ENCODE measurements at places on chromosomes 7 and 10.

GRCh38 chr10:46539596-46540411 lies 16.7 kb downstream of the GPRIN2 start:
- DNase-seq: no peak

GRCh38 chr10:63106111-63106755 lies 26.9 kb upstream of the NRBF2 start:
- no peak for DNase-seq

- DNase-seq: peak; percentile 90
Observed at GRCh38 chr10:110918643-110919348, at the start of gene BBIP1. BBIP1 (minus strand) TSS chr10:110919180; CDS start chr10:110918157, 1,023 bp downstream.

DNA sequence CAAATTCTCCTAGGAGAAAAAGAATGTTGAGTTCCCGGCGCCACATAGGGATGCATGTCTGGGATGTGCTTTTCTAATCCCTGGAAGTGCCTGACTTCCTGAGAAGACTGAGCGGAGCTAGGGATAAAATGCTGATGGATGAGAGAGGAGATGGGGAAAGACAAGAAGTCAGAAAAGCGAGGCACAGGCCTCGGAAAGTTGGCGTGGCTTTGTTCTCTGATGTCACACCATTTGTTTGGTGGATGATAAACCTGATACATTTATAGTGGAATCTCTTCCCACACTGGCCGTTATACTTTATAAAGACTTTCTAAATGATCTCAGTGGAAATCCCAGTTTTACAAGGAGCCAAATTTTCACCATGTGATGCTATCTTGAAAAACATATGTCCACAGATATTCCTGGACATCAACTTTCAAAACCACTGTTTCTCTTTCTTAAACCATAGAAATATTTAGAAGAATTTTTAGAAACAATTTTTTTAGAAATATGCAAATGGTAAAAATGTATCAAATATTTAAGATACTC lies 188.8 kb upstream of the SVIL start:
- DNase-seq: no peak

- no peak for DNase-seq
Observed at GRCh38 chr7:116912269-116912909, 40.9 kb upstream of the ST7 start.

DNA sequence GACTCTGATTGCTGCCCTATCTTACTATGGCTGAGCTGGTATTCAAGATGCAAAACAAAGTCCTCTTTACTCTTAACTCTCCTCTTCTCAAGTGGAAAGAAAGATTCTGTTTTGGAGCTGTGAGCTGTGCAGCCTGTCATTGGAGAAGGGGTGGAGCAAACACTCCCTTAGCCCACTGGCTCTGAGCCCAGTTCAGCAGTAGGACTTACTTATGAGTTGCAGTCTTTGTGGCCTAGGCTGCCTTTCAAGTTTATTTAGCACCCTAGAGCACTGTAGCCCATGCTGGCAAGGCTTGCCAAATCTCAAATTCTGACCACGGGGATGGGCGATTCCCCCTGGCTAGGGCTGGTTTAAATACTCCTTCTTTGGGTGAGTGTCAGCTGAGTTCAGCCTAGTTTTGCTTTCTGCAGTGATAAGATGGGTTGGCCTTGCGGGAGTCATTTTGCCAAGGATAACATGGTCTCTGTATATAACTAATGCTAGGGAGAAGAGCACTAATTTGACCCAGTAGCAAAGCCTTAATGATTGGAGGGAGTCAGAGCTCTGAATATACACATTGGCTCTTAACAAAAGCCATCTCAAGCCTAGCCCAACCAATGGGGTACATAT lies 110.2 kb downstream of the MYO3A start:
- no peak for DNase-seq

GRCh38 chr10:5898163-5898562 lies 8.1 kb downstream of the FBH1 start:
- DNase-seq: no peak

DNA sequence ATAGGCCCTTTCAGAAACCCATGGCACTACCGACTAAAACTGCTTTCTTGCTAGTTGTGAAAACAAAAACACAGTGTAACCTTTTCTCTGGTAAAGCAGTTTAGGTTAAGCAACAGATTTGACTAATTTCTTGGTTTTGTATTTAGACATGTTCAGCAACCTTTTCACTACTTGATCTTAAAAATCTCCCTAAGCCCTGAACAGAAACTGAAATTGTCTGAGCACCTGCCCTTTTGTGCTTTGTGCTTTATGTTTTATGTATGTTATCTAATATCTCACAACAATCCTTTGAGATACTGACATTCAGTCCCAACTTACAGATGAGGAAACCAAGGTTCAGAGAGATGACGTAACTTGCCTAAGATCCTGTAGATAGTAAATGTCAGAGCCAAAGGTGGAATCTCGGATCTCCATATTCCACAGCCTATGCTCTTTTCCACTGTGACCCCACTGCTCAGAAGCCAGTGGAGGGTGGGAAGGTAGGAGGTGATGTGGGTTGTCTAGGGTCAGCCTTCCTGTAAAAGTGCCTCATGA lies 146.6 kb downstream of the LCOR start:
- peak; percentile 58 for DNase-seq

DNA sequence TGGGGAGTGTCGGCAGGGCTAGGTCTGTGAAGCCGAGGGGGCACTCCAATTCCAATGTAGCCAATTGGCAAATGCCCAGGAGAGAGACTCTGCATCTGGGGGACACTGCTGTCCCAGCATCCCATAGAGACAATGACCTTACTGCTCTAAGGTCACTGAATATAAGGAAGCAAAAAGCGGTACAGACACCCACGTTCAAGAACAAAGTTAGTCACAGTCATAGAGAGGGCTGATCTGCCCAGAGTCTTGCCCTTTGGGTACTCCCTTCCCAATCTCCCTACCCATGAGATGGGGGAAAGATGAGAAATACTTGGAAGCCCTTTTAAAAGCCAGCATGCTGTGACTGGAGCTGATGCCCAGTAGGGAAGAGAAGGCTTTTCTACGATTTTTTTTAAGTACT lies 76.3 kb upstream of the GSDME start:
- DNase-seq: no peak

GRCh38 chr10:107899075-107899474 lies 734.6 kb upstream of the SORCS1 start:
- no peak for DNase-seq

GRCh38 chr10:131735577-131735976 lies 165.2 kb upstream of the PPP2R2D start:
- no peak for DNase-seq

- no peak for DNase-seq
Observed at GRCh38 chr7:155017834-155018233, 14.9 kb upstream of the PAXIP1 start.

GRCh38 chr10:78578929-78579328 lies 489.8 kb upstream of the ZMIZ1 start:
- peak; percentile 80 for DNase-seq

DNA sequence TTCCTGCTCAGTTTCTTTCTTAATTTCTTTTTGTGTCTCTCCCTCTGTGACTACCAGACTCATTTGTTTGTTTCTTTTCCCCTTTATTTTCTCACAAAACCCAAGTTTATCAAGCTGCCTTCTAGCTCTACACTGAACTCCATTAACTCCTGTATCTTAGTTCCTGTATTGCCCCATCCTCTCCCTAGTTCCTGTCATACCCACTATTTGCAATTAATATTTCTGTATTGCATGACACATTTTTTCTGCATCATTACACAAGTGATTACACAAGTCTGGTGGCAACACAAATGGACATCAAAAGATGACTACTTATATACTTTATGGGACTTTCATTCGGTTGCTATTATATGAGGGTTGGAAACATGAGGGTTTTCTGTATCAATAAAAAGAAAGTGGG lies 26.9 kb upstream of the OR9A4 start:
- no peak for DNase-seq

DNA sequence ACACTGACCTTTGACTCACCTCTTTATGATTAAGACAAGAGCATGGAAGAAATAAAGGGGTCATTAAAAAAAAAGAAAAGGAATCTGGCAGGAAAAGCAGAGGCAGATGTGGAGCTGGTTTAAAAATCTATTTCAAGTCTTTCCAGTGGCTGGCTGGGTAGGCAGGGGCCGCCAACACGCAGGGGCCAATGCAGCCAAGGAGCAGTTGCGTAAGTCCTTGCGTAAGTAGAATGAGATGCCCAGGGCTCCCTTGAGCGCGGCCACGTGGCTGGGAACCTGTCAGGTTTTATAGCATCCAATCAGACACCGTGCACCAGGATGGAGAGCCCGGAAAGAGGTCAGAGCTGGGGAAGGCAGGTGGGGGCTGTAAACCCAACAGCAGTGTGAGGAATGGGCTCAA lies 123.8 kb upstream of the INSYN2A start:
- no peak for DNase-seq

DNA sequence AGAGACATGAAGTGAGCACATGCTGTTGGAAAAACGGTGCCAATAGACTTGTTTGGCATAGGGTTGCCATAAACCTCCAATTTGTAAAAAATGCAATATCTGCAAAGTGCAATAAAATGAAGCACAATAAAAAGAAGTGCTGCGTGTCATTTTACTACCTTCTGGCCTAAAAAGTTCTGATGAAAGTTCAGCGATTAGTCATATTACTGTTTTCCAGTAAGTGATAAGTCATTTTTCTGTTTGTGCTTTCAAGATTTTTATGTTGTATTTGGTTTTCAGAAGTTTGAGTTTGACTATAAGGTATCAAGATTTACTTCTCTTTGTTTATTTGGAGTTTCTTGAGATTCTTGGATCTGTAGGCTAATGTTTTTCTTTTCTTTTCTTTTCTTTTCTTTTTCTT lies 16.8 kb downstream of the AOAH start:
- DNase-seq: no peak

DNA sequence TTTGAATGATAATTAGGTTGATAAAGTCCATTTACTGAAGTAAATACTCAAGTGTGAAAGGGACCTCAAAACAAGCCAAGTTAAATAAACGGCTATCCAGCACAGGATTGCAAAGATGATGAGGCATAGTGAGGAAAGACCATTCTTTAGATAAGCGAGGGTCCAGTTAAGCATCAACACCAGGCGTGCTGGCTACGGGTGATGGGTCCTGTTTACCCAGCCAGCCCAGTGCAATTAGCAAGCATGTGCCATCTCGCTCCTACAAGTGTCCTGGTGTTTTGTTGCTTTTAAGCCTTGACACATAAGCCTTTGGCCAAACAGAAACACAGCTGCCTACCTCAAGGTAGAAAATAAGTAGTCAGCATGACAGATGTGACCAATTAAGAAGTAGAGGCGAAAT lies 7.1 kb downstream of the NEBL start:
- no peak for DNase-seq

- DNase-seq: no peak
Observed at GRCh38 chr10:17146892-17147291, 17.3 kb upstream of the CUBN start.

DNA sequence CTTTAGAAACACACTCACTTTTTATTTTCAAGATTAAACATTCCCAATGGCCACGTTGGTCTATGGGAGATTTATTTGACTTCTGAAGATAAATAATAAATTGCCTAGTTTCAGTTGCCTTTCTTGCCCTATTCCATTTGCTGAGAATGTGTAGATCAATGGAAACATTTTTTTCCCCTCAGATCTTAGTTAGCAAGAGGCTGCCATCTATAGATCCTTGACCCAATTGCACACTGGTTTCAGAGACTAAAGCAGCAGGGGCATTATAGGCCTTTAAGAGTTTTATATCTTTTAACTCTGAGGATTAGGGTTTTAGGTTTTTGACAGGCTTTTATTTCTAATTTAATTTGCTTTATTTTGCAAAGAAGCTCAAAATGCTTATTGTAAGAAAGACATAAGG lies 163.2 kb upstream of the GPR26 start:
- DNase-seq: no peak

- no peak for DNase-seq
Observed at GRCh38 chr10:93319096-93319495, 163.0 kb downstream of the MYOF start.

GRCh38 chr7:7276161-7276560 lies 93.8 kb downstream of the C1GALT1 start:
- no peak for DNase-seq

DNA sequence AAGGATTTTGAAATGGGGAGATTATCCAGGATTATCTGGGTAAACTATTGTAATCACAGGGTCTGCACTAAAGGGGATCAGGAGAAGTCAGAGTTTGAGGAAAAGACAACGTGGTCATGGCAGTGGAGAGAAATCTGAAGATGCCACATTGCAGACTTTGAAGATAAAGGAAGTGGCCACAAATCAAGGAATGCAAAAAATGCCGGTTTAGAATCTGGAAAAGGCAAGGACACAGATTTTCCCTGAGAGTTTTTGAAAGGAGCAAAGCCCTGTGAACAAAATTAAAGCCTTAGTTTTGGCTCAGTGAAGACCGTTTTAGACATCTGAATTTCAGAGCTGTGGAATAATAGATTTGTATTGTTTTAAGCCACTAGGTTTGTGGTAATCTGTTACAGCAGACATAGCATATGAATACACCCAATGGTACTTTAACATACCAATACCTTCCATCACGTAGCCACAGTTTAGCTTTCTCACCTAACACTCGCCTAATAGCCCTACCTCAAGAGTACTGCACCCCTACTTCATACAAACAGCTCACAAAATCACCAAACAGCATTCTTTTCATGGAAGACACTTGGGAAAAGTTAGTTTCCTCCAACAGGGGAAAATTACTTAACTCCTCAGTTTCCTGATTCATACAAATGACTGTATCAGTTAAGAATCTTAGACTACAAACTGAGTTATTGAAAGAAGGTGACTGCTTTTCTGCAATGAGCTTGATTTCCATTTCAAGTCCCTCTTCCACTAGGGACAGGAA lies 446.5 kb downstream of the INHBA start:
- no peak for DNase-seq

GRCh38 chr7:79570903-79571302 lies 117.4 kb upstream of the MAGI2 start:
- no peak for DNase-seq

DNA sequence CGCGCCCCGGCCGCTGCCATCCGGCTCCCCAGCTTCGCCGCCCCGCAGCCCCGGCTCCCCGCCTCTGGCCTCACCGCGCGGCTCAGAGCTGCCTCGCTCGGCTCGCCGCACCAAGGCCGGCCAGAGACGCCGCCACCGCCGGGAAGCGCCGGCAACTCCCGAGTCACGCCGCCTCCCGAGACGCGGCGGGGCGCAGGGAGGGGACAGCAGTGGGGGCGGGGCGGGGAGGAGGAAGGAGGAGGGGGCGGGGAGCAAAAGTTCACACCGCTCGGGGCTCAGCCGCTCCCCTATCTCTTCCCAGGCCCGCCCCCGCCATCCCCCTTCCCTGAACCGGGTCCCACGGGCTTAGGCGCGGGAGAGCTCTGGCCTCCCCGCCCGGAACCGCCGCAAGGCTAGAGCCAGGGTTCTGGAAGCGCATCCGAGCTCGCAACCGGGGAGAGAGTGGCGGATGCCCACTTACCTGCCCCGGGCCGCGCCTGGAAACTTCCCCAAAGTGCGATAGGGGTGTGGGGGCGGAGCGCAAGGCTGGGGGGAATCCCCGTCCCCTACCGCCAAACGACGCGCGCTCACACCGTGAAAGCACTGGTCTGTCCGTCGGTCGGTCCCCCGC lies 1.0 kb downstream of the CHST15 start:
- peak; percentile 30 for DNase-seq
